Right forelimb (tissue), 1 donor: ENCODE measurements at places on chromosomes 11 and 22.

DNA sequence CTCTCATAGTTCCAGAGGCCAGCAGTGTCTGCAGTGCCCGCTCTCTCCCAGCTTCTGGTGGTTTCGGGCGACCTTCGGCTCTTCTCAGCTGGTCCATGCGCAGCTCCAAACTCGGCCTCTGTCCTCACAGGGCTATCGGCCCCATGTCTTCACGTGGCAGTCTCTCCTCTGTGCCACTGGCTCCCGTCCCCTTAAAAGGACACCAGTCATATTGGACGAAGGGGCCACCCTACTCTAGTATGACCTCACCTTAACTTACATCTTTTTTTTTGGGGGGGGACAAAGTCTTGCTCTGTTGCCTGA lies 13.8 kb downstream of the LTO1 start:
- DNase-seq, result no peak

GRCh38 chr11:21105196-21105917 lies 436.0 kb downstream of the NELL1 start:
- DNase-seq, result no peak

DNA sequence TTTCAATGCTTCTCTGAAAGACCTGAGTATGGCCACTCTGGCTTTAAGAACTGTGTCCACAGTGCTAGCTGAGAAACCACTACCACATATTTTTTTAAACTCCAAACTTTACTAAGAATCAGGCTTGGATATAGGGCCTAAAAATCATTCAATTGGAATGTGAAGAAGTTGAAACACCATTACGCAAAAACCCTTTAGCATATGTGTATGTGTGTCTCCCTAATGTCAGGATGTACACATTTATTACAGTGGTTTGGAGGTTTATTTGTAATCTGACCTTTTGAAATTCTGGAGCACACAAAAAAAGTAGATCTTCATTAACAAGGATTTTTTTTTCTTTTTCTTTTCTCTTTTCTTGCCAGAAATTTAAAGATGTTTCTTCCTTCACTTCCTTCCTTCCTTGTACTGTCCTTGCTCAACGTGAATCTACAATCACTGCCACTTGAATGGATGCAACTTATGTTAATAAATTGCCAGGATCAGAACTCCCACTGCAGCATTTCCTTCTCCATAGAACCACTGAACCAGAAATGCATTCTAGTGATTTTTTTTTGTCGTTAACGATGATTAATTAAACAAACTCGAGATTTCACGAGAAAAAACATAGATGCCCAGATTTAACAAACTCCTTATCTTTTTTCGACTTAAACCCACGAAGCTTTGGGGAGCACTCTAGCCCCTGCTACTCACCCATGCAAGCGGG lies 3.1 kb upstream of the ADM start:
- no peak for DNase-seq

GRCh38 chr11:87961606-87962005 lies 213.6 kb downstream of the RAB38 start:
- no peak for DNase-seq

DNA sequence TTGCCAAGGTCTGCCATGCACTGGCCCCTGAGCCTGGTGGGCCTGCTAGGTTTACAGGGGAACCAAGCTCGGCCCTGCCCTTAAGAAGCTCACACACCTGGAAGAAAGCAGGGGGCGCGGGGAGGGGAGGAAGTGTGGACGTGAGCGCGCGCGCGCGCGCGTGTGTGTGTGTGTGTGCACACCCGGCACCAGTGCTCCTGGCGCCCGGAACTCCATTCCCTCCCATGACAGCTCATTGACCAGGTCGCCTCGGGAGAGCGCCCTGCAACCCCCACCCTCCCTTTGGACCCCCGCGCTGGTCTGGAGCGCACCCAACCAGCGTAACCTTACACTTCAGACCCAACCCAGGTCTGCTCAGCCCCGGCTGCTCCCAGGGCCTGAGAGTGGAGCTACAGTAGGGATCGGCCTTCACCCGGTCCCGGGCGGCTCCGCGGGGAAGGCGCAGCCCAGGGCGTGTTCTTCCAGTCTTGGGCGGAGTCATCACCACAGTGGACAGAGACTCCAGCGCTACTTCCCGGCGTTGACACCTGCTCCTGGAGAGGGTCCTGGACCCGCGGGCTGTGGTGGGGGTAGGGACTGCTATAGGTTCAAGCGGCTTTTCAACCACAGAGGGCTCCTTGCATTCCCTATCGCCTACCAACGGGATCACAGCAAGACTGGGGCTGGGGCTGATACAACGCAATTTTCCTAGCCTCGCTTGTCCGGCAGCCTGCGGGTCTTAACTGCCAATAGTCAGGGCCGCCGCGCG lies 1.5 kb downstream of the GALNT18 start:
- DNase-seq, result peak; percentile 73

DNA sequence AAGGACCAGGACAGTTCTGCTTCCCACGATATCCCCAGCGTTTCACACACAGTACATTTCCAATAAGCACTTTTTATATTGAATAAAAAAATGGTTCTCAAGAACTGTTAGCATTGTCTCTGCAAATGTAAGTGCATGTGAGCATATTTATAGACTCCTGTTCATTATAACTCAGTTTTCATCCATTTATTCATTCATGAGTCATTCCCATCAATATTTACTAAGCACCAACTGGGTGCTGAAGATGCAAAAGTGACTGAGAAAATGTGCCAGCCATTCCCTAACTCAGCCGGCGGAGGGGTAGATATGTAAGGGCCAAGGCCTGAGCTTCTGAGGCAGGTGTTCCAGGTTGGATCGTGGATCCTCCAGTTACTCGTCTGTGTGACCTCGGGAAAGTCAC lies 64.8 kb downstream of the CACNG2 start:
- no peak for DNase-seq

DNA sequence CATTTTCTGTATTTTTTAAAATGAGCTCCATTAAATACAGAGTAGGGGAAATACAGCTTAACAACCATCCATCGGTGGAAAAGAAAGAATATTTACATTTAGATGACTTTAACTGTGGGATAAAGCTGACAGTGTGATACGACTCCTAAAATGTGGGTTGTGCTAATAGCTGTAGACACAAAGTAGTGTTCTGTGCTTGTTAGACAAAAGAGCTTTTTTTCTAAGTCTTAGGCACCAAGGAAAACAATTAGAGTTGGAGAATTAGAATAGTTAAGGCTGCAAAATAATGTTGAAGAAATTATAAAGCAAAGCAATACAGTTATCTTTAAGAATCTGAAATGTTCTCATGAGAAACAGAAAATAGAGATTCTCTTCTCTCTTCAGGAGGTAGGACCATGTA lies 307.7 kb upstream of the KIRREL3 start:
- no peak for DNase-seq

DNA sequence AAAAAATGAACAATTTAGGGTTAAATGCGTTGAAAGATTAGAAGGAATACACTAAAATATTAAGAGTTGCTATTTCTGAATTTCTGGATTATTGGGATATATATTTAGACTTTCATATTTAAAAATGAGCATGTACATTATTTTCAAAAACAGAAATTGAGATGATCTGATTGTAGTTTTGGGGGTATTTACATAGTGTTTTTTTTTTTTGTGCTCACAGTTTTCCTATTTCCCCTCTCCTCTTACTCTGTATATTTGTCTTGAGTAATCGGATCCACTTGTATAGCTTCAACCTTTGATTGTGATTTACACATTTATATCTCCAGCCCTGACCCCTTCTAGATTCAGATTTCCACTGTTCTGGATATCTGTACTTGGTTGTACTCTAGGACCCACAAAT lies 5.3 kb downstream of the USP47 start:
- no peak for DNase-seq

GRCh38 chr11:98155696-98156095 lies 865.1 kb upstream of the CNTN5 start:
- no peak for DNase-seq

DNA sequence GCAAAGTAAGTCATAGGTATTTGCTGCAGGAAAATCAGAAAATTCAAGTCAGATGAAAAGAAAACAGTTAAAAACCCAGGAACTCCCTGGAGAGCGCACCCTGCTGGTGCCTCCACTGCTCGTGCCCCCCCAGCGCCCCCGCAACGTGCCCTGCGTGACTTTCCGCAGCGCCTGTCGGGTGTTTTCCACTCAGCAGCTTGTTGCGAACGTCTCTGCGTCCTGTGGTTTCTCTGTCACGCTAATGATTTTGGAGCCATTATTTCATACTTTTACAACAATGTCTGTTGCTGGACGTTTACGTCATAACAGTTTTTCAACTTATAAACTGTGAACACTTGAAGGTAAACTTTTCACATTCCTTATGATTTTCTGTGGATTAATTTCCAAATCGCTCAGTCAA lies 5.0 kb downstream of the CRELD2 start:
- DNase-seq, result no peak

DNA sequence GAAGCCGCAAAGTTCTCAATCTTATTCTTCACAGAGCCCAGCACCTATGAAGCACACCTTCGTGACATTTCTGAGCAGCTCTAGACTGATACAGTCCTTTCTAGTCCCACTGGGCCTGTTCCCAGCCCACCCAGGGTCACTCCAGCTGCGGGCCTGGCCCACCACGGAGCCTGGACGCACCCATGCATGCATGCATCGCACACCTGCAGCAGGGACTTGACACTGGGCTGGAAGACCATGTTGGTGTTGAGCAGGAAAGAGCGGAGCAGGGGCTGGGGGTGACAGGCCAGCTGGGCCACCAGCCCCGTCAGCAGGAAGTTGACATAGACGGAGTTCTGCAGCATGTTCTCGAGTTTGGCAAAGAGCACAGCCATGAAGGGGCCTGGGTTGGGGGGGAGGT lies 9.2 kb downstream of the C11orf42 start:
- no peak for DNase-seq

DNA sequence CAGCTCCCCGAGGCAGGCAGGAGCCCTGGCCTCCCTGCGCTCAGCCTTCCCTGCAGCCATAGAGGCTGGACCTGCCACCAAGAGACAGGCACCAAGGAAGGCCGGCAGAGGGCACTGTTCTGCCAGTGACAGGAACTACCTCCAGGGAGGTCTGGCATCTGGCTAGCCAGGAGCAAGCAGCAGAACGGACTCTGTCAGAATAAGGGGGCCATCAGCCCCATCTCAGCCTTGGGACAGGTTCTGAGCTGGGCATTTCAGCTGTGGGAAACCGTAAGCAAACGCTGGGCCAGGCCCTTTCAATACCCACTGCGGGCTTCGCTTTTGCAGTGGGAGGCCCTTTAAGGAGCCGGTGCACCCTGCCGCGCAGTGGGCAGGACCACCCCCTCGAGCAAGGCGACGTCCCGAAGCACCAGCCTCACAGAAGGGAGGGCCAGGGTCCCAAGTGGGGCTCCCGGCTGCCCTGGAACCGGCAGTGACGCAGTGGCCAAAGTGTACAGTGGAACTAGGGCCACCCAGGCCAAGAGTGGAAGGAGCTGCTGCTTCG lies 18.2 kb downstream of the IFT27 start:
- peak; percentile 56 for DNase-seq

DNA sequence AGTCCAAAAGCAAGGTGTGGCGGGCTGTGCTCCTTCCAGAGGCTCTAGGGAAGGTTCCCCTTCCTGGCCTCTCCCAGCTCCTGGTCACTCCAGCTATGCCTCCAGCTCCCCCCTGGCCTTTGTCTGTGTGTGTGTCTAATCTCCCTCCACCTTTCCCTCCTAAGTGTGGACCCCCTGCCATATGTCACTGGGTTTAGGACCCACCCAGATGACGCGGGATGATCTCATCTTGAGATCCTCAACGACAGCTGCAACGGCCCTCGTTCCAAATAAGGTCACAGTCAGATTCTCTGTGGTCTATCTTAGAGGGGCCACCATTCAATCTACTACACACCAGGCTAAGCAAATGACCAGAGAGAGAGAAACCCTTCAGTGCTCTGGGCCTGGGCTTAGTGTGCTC lies 107.9 kb downstream of the ARHGAP8 start:
- DNase-seq, result no peak

- DNase-seq, result peak; percentile 33
Observed at GRCh38 chr11:11978098-11978637, 30.3 kb downstream of the DKK3 start.

DNA sequence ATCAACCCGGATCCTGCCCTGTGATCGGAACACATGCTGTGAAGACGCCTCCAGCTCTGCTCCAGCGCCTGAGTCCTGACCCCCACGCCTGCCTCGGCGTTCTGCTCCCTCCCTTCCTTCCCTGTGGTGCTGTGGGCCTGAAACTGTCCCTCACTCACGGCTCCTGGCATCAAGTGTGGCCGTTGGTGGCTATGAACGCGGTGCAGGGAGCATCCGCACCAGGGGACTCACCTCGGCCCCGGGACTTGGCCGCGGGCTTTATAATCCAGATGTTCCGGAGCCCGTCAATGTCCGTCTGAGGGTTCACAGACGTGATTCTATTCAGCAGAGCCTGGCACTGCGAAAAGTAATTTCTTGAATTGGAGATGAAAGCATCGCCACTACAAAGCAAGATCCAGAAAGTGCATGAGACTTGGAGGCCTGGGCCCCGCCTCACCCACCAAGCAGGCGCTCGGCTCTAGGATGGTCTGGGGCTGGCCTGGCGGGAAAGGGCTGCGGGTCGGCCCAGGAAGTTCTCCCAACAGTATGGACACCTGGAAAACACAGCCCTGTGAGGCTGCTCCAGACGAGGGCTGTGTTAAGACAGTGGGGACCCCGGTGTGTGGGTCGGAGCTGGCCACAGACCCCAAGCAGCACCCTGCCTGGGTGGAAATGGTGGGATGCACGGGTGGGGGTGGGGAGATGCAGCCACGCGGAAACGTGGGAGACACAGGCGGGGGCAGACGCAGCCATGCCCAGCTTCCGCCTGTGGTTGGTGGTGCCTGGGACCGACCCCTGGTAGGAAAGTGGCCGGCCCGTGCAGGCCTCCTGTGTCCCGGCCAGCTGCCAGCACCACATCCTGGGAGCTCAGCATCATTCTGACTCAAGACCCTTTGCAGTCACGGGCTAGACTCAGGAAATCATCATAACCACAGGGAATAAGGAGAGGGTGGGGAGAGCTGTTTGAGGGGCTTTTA lies 21.8 kb upstream of the IL17REL start:
- DNase-seq, result no peak

GRCh38 chr11:66659763-66660162 lies 17.9 kb downstream of the RBM4B start:
- DNase-seq, result no peak

DNA sequence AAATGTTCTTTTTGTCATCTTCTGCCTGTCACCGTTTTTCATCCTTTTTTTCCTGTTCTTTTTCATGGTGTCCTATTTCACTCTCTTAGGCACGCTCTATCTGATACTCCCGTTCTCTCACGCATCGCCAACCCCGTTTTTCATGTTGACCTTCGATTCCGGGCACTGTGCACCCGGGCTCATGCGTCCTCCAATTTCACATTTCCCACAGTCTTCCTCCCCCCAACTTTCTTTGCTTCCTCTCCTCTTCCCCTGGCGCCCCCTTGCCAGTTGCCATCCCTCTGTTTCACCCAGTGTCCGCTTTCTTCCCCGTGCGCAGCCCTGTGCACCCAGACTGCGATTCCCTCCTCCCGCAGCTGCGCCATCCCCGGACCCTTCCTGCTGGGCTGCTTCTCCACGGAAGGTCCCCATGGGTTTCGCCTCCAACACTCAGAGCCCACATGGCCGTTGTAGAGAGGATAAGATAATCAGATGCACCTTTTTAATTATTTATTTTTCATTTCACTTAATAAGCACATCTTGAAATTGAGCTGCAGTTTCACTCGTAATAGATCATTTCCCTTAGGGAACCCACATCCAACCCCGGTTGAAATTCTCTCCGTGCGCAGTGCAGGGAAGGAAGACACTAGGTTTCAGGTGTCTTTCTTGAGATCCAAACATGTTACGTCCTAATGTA lies 791.1 kb downstream of the NTM start:
- no peak for DNase-seq

- DNase-seq, result no peak
Observed at GRCh38 chr22:50671641-50672040, 982 bp upstream of the SHANK3 start.

GRCh38 chr11:44450295-44450932 lies 115.0 kb upstream of the CD82 start:
- DNase-seq, result no peak
